ENCODE measurements at places on chromosomes 16 and 17.

GRCh38 chr17:8447799-8448198 is 12.1 kb downstream of the NDEL1 start:
- no peak for DNase-seq

DNA sequence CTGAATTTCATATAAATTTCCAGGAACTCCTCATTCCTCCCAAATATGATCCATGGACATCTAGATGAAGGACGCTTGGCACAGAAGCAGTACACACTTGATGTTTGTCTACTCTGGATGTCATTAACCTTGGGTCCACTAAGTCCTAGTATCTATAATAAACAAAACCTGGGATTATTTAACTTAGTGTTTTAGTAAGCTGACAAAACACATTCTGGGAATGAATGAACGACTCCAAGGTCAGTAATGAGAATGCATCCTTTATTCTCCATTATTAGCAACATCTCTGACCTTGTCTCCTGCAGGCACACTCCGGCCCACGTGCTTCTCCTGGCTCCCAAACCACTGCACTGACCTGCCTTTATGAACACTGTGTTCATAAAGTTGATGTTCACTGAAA is 24.1 kb upstream of the CDYL2 start:
- DNase-seq = no peak

DNA sequence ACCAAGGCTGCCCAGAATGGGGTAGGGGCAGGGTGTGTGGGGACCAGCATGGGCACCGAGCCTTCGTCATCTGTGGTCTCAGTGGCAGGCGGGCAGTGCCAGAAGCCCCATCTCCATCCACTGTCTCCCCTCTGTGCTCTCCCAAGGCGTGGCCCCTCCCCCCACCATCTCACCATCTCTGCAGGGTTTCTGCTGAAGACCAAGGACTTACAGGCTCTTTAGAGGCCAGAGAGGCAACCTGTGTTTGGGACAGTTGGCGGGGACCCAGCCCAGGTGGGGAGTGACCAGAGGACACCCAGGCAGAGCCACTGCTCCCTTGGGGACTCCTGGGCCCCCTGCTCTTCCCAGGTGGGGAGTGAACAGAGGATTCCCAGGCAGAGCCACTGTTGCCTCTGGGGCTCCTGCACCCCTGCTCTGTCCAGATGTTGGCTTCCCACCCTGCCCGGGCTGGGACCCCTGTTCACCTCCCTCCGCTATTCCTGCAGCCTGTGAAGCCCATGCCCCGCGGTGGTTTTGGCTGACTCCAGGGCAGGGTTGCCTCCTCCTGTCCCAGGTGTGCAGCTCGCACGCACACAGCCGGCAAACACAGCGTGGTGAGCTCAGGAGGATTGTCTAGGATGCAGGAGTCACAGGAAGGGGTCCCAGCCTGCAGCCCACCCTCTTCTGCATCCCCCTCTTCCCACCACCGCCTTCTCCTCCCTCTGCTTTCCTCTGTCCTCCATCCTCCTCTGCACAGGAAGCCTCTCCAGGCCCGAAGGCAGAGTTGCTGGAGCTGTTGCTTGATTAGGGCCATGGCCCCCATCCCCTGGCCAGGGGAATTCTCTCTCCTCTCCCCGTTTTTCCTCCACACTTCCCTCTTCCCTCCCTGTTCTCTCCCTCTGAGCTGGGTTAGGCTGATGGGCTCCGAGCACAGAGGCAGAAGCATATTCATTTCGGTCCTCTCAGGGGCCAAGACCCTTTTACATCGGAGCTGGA is 45.0 kb downstream of the SLC7A5 start:
- no peak for DNase-seq

DNA sequence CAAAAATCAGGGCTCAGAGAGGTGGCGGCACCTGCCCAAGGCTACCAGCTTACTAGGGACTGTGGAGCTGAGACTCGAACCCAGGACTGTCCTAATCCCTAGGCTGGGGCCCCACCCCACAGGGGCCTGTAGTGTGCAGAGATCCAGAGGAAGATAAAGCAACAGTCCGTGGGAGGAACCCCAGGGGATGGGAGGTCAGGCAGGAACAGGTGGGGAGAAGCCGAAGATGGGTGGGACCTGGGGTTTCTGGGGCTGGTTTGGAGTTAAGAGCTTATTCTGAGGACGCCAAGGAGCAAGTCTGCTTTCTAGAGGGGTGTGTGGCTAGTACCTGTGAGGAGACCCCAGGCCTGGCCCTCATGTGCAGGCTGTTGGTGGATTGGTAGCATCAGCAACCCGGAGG is 14.9 kb downstream of the C16orf74 start:
- no peak for DNase-seq

- DNase-seq = no peak
Observed at GRCh38 chr16:76280421-76281215, 3.4 kb downstream of the CNTNAP4 start.

- DNase-seq = no peak
Observed at GRCh38 chr17:49217651-49218413, 7.3 kb downstream of the ABI3 start.

DNA sequence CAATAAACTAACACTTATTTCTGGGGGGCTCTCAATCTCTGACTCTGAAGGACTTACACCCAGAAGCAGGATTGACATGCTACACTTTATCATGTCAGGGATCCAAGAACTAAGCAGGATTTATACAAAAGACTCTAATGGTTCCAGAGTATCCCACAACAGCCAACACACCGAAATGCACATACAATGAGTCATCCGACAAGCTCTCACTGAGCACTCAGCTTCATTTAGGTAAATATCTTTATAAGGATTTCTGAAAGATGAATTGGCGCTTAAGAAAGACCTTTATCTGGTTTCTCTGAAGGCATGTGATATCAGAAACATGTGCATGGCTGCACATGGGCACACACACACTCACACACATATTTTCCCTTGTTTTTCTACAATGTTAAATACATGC is 77.2 kb downstream of the TOX3 start:
- DNase-seq = no peak

DNA sequence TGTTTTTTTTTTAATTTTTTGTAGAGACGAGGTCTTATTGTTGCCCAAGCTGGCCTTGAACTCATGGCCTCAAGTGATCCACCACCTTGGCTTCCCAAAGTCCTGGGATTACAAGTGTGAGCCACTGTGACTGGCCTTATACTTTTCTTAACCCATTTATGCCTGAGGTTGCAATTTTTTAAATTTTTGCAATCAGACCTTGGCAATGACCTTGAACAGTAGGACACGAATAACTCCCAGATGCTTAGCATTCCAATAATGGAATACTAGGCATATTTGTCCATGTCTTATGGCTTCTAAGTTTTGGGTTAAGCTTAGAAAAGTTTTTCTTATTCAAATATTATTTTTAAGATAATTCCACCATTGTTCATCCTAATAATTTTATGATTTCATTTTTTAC is 28.3 kb upstream of the TMEM97 start:
- DNase-seq = no peak

- no peak for DNase-seq
Observed at GRCh38 chr16:48433850-48434530, 48.8 kb upstream of the SIAH1 start.
